ENCODE measurements at places on chromosomes 11 and 22.

- DNase-seq = no peak
These were observed 11.5 kb downstream of the CCDC117 start for GRCh38 chr22:28783786-28784671.

- DNase-seq = no peak
These were observed at the start of gene LRRN4CL for GRCh38 chr11:62689421-62690183. Gene LRRN4CL, minus strand, starts transcription at chr11:62689530. Its CDS starts 1,022 bp downstream, at chr11:62688508.

- no peak for DNase-seq
These were observed 188.5 kb upstream of the ISX start for GRCh38 chr22:34877506-34877905.

GRCh38 chr11:7592711-7593110 is 78.9 kb downstream of the PPFIBP2 start:
- no peak for DNase-seq

DNA sequence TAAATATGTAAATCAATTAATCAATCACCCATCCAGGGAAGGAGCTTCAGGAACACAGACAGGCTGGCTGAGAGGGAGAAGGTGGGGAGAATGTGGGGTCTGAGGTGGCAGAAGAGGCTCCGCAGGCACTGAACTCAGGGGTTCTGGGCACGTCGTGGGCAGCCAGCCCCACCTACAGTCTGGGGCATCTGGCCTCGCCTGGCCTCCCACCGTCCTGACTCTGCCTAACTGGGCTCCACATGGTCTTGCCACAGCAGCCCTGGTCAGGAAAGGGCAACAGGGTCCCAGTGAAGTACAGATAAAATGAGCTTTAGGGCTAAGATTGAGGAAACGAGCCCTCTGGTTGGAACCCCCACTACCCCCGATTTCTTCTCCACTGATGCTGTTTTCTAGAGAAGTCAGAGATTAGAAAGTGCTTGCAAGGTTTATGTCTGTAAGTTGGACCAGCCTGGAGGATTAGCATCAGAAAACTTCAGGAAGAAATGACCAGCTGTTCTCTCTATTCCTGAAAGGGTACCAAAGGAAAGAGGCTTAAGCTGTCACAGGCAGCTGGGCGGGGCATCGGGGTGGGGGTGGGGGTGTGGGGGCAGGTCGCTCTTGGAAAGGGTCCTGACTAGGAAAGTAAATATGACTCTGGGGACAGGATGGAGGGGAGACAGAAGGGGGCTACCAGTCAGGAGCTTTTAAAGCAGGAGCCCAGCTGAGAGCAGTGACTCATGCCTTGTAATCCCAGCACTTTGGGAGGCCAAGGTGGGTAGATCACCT is 261.7 kb downstream of the BUD13 start:
- DNase-seq = no peak

GRCh38 chr11:68831124-68831523 is 10.6 kb downstream of the CPT1A start:
- no peak for DNase-seq

GRCh38 chr11:105046898-105047579 is 1.9 kb upstream of the CARD16 start:
- no peak for DNase-seq

- DNase-seq = no peak
These were observed 4.6 kb downstream of the FGF4 start for GRCh38 chr11:69770540-69770939.

- DNase-seq = no peak
These were observed 435.6 kb downstream of the DYNC2H1 start for GRCh38 chr11:103544874-103545273.

GRCh38 chr11:26150031-26150430 is 181.9 kb upstream of the ANO3 start:
- no peak for DNase-seq

- DNase-seq = no peak
These were observed 13.8 kb downstream of the FLI1 start for GRCh38 chr11:128707681-128708080.

DNA sequence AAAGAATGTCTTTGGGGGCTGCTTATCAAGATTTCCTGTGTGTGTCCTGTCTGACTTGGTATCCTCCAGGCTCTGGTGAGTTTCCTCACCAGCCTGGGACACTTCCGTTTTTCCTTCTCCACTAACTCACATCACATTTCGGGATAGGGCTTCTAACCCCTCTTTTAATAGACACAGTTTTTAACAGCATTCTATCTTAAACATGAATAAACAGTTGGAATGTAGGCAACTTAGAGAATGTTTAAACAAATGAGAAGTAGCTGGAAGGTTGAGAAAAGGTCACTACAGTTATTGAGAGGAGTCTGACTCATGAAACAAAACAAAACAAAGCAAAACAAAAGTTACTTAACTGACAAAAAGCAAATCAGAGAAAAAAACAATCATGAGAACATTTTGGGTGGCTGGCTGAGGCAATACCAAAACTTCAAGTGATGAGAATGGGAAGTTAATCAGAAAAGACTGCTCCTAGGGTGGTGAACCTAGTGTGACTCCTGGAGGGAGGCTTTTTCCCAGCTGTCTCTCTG is 64.7 kb upstream of the CTSC start:
- DNase-seq = no peak

GRCh38 chr11:135004495-135004894 is 592.5 kb upstream of the B3GAT1 start:
- DNase-seq = no peak

- no peak for DNase-seq
These were observed 46.8 kb upstream of the IGLL5 start for GRCh38 chr22:22840780-22841179.

- no peak for DNase-seq
These were observed 27.6 kb downstream of the KCTD17 start for GRCh38 chr22:37079158-37079557.

GRCh38 chr11:84468235-84468634 is 1158.9 kb downstream of the DLG2 start:
- no peak for DNase-seq

DNA sequence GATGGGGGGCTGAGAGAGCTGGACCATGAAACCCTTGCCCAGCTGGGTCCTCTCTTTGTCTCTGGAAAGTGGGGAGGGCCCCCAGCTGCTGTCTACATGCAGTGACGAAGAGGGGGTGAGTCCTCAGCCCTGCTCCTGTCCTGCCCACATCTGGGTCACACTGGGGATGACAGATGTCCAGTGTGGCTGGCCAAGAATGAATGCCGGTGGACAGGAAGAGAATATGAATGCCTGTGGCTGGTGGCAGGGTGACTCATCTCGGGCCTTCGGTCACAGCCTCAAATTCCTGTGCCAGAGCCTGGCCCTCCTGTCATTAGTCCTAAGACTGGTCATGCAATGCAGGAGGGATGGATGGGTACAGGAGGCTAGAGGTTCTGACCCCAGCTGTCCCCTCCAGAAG is 2.2 kb upstream of the PNPLA3 start:
- no peak for DNase-seq

GRCh38 chr11:122494221-122494620 is 161.3 kb upstream of the UBASH3B start:
- DNase-seq = no peak

- DNase-seq = no peak
These were observed 56.9 kb downstream of the USP47 start for GRCh38 chr11:11898648-11899047.

DNA sequence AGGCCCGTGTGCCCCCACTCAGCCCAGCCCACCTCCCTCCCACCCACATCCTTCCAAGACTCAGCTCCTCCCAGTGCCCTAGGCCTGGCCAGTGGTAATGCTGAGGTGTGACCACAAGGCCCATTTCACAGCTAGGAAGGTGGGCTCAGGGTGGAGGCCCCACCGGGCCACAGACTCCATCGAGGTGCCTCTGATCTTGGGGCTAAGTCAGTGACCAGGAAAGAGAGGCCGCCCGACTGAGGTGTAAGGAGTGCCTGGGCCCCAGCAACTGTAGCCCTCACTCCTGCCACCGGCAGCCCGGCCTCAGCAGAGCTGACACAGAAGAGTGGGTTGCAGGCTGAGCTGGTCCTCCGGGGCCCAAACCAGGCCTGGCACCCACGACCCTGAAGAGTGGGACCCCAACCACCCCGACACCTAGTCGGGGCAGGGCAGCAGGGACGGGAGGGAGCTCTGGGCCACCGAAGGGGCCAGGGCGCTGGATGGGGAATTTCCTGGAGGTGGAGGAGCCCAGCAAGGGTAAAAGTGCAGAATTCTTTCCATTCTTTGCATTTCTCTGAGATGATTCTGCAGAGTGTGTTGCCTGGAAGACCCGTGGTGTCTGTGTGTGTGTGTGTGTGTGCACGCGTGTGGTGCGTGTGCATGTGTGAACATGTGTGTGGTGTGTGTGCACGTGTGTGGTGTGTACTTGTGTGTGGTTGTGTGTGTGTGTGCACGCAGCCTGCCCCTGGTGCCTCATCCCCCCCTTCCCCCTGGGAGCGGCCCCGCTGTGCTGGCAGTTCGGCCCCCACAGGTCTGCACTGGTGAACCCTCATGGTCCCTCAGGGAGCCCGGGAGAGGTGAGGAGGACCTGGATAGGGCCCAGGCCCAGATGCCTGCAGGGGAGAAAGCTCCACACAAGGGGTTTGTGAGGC is 8.3 kb upstream of the PIM3 start:
- DNase-seq = no peak

DNA sequence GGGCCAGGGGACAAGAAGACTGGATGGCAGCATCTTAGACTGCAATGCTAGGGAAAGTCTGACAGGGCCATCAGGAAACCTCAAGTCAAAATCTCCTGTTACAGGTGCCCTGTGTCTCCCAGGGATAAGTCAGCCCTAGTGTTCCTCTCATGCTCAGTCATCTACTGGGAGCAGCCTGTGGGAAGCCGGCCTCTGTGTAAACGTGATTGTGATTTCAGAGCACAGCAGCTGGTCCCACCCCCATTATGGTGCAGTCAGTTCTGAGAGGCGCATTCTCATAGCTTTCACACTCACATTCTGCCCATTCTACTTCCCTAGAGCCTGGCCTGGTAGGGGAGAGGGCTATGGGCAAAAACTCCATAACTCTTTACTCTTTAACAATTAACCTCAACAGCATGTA is 7.2 kb upstream of the SLN start:
- no peak for DNase-seq

GRCh38 chr22:43136255-43136654 is 6.9 kb downstream of the MCAT start:
- peak; percentile 76 for DNase-seq

GRCh38 chr11:56716379-56716854 is 17.5 kb downstream of the OR9G1 start:
- DNase-seq = no peak

DNA sequence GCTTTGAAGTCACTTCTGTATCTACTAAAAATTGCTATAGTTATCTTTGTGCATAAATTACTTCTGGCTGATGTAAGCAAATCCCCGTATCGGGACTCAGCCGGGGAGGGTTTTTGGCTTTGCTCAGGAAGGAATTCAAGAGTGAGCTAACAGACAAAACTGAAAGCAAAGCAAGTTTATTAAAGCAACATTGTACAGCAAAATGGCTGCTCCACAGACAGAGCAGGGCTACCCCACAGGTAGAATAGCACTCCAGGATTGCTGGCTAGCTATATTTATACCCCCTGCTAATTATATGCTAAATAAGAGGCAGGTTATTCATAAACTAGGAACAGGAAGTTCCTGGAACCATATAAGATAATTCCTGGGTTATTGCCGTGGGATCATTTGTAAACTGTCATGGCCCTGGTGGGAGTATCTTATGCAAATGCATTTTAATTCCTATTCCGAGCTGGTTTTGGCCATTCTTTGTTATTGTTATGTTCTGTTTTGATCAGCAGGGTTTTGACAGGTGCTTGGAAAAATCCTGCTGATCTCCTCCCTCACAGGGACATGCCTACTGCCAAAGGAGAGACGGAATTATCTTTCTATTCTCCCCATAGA is 15.2 kb downstream of the MIF start:
- DNase-seq = no peak

DNA sequence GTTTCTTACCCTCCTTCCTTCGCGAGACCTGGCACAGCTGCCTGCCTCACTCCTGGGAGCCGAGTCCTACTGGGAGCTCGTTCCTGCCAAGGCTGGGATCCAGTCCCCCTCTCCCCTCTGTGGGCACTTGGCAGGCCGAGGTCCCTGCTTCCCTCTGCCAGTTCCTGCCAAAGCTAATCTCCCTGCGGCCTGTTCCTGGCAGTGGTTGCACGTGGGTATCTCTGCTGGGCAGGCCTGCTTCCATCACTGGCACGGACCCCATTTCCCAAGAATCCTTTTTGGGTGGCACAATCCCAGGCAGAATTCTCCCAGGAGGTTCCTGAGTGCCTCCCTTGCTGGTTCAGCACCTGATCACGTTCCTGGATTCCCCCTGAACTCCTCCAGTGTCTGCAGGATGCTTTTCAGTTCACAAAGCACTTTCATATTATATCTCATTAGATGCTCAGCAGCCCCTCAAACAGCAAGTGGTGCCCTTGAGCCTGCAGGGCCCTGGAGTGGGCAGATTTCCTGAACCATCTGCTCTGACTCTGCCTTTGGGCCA is 96.5 kb downstream of the RRM1 start:
- no peak for DNase-seq

DNA sequence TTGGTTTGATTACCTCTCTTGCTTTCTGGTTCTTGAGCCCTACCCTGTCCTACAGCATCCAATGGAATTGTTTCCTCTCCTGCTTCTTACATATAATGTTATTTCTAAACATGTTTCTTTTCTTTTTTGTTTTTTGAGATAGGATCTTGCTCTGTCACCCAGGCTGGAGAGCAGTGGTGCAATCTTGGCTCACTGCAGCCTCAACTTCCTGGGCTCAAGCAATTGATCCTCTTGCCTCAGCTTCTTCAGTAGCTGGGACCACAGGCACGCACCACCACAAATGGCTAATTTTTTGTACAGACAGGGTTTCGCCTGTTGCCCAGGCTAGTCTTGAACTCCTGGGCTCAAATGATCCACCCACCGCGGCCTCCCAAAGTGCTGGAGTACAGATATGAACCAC is 105.9 kb downstream of the SGSM3 start:
- no peak for DNase-seq

GRCh38 chr22:43099095-43099494 is 9.9 kb upstream of the TTLL1 start:
- DNase-seq = no peak

GRCh38 chr11:8792710-8793109 is 110.1 kb downstream of the RPL27A start:
- no peak for DNase-seq

GRCh38 chr22:46013460-46014416 is 36.8 kb upstream of the WNT7B start:
- peak; percentile 95 for DNase-seq

DNA sequence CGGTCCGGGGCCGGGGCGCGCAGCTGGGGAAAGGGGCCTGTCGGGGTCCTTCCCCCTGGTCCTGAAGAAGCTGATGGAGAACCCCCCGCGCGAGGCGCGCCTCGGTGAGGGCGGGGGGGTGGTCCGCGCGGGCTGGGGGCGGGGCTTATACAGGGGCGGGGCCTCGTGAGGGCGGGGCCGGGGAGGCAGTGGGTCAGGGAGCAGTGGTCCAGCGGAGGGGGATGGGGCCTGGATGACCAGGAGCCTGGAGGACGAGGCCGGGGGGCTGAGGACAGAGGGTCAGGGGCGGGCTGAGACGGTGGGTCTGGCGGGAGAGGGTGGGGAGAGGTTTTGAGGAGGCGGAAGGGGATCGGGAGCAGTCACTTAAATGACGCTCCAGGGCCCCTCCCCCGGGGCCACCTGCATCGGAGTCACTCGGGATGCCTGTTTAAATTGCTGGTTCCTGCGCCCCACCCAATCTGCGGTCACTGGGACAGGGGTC is 396 bp downstream of the TEF start:
- peak; percentile 85 for DNase-seq

- DNase-seq = no peak
These were observed 13.1 kb downstream of the RCN1 start for GRCh38 chr11:32103941-32104340.

GRCh38 chr11:109769858-109770257 is 323.3 kb upstream of the ZC3H12C start:
- no peak for DNase-seq

- DNase-seq = peak; percentile 85
These were observed 5.4 kb downstream of the GRK2 start for GRCh38 chr11:67271541-67272284.

GRCh38 chr11:70811915-70812314 is 413.6 kb downstream of the CTTN start:
- DNase-seq = no peak

All from activated effector memory CD4-positive, alpha-beta T cell treated with anti-CD3 and anti-CD28 coated beads, Interleukin-2, amount 50 U/mL, for 16 hours (primary cell).